ENCODE measurements at places on chromosomes 5 and 9.

DNA sequence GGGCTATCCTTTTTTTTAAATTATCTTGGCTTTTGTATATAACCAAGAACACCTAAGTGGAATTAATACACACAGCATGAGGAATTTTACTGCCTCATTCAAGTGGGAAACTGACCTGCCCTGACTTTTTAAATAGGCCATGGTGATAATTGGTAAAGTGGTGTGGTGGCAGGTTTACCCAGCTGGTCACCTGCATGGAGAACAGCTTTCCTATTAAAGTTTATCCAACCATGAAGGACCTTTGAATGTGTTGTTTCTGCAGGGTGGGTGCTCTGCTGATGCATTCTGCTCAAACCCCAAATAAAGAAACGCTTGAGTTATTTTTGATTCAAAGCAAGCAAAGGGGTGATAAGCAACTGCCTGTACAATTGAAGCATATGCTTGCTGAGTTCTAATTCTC, 261.0 kb upstream of the GRIN3A start:
- peak; percentile 41 for DNase-seq

GRCh38 chr9:129930743-129931142, 95.5 kb downstream of the USP20 start:
- no peak for DNase-seq

- DNase-seq: no peak
Measured at GRCh38 chr9:131995382-131995781, 84.3 kb downstream of the MED27 start.

DNA sequence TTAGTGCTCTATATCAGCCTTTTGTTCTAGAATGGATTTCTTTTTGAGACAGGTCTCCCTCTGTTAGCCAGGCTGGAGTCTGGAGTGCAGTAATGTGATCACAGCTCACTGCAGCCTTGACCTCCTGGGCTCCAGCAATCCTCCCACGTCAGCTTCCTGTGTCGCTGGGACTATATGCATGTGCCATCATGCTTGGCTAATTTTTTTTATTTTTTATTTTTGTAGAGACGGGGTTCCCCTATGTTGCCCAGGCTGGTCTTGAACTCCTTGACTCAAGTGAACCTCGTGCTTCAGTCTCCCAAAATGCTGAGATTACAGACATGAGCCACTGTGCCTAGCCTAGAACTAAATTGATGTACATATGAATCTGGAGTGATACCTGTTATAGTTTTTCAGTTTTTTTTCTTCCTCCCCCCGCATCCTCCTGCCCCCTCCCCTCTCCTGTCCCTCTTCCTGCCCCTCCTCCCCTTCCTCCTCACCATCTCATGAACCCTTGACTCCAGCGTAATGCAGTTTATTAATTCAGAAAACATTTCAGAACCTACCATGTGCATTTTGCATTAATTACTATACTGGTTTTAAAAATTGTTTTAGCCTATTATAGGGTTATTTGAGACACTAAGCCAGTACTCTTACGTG, 37.4 kb upstream of the TNFAIP8 start:
- no peak for DNase-seq

- no peak for DNase-seq
Measured at GRCh38 chr5:152349683-152350526, 55.2 kb downstream of the NMUR2 start.

DNA sequence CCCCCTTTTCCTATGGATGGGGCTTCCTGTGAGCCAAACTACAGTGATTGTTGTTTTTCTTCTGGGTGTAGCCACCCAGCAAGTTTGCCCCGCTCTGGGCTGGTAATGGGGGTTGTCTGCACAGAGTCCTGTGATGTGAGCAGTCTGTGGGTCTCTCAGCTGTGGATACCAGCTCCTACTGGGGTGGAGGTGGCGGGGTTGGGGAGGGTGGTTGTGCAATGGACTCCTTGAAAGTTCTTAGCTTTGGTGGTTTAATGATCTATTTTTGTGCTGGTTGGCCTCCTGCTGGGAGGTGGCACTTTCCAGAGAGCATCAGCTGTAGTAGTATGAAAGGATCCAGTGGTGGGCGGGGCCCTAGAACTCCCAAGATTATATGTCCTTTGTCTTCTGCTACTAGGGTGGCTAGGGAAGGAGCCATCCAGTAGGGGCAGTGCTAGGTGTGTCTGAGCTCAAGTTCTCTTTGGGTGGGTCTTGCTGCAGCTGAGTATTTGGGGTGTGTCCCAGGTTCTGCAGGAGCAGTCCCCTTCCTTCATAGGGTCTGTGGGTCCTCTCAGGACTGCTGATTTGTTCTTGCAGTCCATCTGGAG, 275.6 kb upstream of the PAPPA start:
- no peak for DNase-seq

- DNase-seq: no peak
Measured at GRCh38 chr5:119059740-119060255, 11.1 kb upstream of the DMXL1 start.

DNA sequence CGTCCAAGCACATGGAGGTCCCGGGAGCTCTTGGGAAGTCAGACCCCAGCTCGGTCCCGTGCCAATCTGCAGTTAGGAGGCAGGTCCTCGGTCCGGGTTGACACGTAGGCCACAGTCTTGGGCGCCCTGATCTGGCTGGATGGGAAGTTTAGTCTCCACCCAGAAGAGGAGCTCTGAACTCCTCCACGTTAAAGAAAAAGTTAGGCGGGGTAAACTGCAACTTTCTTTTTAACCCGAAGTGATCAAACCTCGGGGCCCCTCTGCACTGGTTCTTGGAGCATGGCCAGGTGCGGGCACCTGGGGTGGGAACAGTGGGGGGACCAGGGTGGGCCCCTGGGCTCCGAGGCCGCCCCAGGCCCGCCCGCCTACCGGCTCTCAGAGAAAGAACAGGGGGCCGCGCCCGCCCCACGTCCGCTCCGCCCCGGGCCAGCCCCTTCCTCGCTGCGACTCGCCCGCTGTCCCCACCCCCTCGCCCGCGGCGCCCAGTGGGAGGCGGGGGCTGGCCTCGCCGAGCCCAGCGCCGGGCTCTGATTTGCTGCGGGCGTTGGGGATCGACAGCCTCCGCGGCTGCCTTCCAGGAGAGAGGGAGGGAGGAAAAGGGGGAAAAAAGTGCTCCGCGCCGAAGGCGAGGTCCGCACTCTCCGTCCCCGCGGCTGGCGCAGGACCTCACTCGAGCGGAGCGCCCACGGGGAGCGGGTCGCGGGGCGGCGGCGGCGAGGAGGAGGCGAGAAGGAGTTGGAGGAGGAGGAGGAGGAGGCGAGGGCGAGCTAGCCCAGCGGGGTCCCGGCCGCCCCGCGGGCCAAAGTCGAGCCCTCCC, at the start of gene COL5A1:
Gene COL5A1, plus strand, starts transcription at position 631 of the 817 bp plus-strand sequence. CDS start 385 bp downstream, outside the sequence.
- peak; percentile 76 for DNase-seq

GRCh38 chr5:33509036-33509435, 68.3 kb downstream of the TARS1 start:
- DNase-seq: no peak

GRCh38 chr5:109529987-109530386, 120.2 kb upstream of the PJA2 start:
- no peak for DNase-seq

DNA sequence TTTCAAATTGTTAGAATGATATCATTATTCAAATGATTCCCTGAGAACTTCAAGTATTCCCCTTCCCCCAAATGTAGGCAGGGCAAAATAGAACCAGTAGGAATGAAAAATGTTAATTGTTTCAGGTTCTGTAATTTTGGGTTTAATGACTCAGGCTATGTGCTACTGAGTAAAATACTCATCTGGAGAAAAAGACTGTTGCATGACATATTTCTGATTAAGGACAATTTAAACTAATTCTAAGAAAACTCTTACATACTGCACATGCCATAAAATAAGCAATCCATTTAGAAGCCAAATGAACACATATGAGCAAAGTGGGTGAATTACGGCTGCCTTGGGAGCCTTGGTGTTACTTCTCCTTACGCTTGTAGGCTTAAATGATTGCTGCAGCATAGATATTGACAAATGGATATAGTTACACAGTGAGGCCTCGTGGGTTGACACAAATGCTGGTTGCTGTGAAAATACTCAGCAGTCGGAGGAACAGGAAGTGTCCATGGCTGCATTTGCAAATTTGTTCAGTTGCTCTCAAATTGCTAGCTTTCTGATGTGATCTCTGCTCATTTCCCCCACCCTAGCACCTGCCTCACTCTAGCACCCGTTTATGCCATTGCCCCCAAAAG, 174.9 kb upstream of the DMAC1 start:
- DNase-seq: no peak

GRCh38 chr5:108830705-108831276, 83.1 kb downstream of the FER start:
- no peak for DNase-seq

- DNase-seq: no peak
Measured at GRCh38 chr5:104793031-104793754, 1230.6 kb upstream of the NUDT12 start.

DNA sequence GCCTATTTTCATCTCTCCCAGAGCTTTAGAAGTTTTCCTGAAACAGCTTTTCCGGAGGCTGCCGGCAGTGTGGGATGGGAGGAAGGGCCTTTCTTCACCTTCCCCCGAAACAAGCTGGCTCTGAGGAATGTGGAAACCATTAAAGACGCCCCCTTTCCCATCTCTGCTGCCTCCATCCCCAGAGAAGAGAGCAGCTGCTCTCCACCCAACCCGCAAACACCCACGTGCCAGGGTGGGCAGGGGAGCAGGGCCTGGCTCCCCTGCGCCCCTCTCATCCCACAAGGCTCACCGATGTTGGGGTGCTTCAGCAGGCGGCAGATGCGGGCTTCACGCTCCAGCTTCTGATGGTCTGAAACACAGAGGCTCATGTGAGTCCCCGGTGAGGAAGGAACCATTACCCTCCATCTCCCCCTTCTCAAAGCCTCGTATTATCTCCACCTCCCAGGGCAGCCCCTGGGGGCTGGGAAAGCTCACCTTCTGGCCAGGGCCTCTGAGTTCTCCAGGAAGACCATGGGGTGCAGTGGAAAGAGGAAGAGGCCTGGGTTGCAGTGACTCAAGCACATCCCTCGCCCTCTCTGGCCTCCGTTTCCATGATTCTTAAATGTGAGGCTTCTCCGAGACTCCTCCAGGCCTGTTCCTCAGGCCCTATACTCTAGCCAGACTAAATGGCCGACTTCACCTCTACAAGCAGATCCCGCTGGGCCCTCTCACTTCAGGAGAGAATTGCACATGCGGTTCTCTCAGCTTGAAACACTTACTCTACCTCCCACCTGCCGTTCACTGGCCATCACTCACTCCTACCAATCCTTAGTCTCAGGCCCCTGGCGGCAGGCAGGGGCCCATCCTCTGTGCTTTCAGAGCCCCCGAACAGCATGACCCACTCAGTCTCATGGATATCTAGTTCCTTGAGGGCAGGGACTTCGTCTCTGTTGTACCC, 24.6 kb downstream of the CAMK2A start:
- DNase-seq: no peak

- no peak for DNase-seq
Measured at GRCh38 chr5:107414802-107415201, 255.9 kb downstream of the EFNA5 start.

DNA sequence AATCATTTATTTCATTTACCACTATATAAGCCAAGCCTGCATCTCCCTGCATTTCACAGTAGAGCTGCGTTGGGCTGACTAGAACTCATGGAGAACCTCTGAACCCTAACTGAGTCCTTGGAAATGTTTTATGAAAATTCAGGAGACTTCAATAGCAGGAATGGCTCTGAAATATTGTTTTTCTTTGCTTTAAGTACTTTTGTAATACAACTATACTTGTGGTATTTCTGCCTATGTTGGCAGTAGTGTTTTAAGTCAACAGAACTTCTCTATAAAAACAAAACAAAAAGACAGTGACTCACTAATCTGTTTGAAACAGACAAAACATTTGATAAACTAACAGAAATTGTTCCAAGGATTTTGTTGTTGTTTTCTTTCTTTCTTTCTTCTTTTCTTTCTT, 489.2 kb upstream of the MEF2C start:
- no peak for DNase-seq

- no peak for DNase-seq
Measured at GRCh38 chr9:99375481-99375880, 153.4 kb downstream of the SEC61B start.

GRCh38 chr5:157463621-157464518, 3.9 kb downstream of the NIPAL4 start:
- DNase-seq: no peak

All from NCI-H1105 (cell line).